ENCODE measurements at places on chromosomes 7 and 10. TPM values are rescaled to one million over a fixed set of nuclear protein-coding genes. Genes with fewer than 3 reads are reported as not detected.

The OR2A42 gene
- 0.39 TPM for total RNA-seq

The CCDC3 gene
- 14.9 TPM for total RNA-seq

GRCh38 chr10:127907411-127908105, 655 bp downstream of the PTPRE start:
- H3K4me1 ChIP-seq, result peaks cover 45% of the 10 kb centered on the region
- H3K27me3 ChIP-seq, result no peaks in the 10 kb centered on the region
- H3K36me3 ChIP-seq, result no peaks in the 10 kb centered on the region
- H3K4me3 ChIP-seq, result peak overlapping the region; percentile 62
- DNase-seq, result no peak
- H3K27ac ChIP-seq, result peak overlapping the region; percentile 92

- peaks cover 57% of the 10 kb centered on the region for H3K36me3 ChIP-seq
- no peaks in the 10 kb centered on the region for H3K27me3 ChIP-seq
- H3K27ac ChIP-seq, result peak overlapping the region; percentile 81
- H3K4me1 ChIP-seq, result peaks cover 96% of the 10 kb centered on the region
Observed at GRCh38 chr7:143391462-143392404, 10.6 kb downstream of the ZYX start.
